Vagina (tissue), 2 donors: ENCODE measurements at places on chromosomes 5 and 9.

DNA sequence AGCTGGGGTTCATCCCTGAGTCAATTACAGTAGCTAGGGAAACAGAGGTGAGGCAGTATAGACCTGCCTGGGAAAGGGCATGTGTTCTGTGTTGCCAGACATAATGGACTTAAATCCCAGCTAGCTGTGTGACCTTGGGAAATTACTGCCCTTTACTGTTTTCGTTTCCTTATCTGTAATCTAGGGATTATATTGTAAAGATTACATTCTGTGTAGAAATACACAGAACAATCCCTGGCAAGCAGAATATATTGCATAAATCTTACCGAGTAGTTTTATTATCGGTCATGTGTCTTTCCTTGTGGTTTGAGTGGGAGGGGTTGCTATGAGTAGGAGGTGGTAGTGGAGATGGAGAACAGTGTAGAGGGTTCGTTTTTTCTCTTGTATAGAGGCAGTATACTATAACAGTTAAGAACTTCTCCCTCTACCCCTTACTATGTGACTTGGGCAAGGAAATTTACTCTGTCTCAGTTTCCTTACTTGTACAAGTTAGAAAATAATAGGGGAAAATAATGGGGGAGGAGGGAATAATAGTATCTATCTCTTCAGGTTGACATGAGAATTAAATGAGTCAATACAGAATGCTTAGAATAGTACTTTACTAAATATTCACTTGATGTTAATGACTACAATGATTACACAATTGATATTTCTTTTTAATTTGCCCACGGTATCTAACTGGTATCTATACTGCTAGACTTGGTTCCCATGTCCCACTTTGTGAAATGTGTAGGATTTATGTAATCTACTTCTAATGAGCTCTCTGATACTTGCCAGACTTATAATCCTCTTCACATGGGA lies 7.1 kb upstream of the DMXL1 start:
- no peak for DNase-seq

DNA sequence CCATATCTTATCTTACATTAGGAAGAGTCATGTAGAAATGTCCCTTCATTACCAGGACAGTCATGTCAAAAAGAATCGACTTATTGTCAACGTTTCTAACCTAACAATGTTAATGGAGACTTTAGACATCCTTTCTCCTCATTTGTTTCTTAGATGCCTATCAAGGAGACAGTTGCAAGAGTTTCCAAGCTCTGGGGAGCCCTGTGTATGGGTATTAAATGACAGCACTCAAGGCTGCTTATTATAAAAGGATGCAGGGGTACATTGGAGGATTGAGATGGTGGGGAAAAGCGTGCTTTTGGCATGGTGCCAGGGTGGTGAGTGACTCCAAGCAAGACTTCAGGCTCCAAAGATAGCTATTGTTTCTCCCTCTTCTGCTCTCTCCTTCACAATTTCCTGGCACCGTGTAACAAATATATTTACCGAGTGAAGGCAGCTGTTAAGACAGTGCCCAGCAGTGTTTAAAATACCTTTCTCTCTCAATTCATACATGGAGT lies 461.3 kb upstream of the CLINT1 start:
- no peak for DNase-seq

GRCh38 chr5:75368391-75368790 lies 31.4 kb downstream of the HMGCR start:
- no peak for DNase-seq

DNA sequence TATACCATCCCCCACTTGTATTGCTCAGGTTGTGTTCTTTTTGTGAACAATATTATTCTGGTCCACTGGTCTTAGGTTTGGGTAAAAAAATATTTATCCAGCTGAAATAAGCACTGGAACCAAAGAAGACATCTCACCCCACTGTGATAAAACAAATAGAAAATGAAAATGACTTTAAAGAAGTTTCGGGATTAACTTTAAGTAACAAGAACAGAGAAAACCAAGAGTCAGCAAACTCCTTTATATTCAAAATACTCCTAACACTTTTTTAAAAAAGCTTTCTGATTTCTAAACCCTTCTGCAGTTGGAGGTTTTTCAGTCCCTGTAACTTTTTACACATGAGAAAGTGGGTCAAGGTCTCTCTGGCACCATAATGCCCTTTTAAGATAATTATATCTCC lies 273.9 kb upstream of the CDH10 start:
- DNase-seq = no peak

GRCh38 chr5:15374886-15375285 lies 125.1 kb upstream of the FBXL7 start:
- no peak for DNase-seq

GRCh38 chr9:78073722-78074121 lies 42.1 kb upstream of the GNAQ start:
- DNase-seq = no peak

GRCh38 chr5:138942066-138942465 lies 66.9 kb upstream of the LRRTM2 start:
- DNase-seq = no peak

DNA sequence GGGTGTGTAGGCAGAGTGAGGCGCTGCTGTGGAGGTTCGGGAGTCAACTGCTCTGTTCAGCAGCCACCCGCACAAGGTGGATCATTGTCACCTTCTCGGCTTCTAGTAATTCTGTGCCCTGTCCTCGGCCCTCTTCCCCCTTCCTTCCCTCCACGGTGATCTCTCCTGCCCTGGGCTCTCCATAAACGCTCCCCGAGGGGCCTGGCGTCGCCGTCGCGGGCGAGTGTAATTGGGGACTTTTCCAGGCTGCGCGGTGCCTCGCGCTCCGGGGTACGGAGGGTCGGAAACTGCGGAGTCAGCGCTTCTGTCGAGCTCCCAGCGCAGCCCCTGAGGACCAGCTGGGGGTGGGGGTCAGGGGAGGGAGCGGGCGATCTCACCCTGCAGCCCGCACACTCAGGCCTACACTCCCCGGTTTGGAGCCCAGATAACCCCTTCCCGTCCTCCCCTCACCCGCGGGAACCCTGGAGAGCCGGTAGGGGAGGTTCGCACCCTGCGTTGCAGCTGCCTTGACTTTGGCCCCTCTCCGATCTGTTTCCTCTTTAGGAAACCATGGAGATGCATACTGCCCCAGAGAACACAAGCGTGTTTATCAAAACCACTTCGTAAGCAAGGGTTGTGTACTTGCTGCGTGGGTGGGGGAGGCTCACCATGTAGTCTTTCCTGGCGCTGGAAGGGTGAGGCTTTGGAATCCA lies 188.3 kb upstream of the ZNF618 start:
- no peak for DNase-seq

DNA sequence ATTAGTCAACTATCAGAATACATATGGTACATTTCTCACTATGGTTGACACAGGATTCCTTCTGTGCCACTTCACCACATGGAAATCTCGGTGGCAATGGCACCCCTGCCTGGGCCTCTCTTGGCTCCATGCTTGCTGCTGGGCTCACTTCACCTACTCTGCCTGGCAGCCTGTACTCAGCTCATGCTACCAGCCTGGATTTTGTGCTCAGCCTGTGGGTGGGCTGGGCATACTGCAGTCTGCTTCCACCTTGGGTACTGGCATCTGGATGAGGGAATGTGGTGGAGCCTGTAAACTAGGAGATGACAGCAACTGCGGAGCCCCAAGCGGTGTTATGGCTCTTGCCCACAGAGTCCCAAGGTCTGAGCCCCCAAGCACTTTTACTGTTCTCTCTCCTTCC lies 604.1 kb downstream of the MTRR start:
- no peak for DNase-seq

DNA sequence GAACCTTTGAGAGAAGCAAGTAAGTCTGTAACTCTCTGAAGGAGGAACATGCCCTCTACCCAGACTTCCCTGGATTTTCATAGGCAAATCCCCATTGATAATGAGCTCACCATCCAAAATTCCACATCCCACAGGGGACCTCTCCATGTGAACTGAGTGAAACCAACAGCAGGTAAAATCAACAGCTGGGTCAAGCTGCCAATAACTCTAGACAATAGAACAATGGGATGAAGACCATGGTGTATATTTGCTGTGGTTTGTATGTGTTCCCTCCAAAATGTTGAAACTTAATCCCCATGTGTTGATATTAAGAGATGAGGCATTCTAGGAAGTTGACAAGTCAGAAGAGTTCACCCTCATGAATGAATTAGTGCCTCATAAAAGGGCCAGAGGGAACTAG lies 110.2 kb upstream of the MYO10 start:
- no peak for DNase-seq

DNA sequence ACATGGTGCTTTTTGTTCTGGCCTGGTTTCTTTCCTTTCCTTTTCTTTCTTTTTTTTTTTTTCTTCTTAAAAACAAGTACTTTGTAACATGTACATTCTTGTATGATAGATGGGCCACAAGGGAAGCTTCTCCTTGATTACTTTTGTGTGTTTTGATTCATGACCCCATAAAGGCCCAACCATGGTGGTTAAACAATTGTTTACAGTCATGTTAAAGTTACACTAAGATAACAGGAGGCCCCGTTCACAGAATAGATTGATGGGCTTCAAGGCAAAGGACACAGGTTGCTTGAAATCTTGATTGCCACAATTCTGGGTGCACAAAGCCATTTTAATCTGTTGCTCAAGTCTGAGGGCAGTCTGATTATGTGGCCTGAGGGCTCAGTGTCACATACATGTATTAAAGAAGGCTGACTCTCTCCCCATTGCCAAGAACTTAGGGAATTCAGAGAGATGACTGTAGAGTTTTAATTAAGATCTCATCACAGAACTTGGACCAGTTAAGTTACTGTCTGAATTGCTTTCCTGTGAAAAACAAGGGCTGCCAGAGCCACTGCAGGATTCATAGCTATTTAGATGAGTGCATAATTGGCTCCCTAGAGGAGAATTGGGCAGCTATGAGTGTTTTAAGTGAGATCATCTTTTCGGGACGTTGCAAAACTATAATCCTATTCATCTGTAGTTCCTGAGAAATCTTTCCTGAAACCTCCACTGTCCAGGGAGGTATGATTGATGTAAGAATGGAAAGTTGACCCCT lies 163.4 kb downstream of the TLE4 start:
- DNase-seq = no peak

DNA sequence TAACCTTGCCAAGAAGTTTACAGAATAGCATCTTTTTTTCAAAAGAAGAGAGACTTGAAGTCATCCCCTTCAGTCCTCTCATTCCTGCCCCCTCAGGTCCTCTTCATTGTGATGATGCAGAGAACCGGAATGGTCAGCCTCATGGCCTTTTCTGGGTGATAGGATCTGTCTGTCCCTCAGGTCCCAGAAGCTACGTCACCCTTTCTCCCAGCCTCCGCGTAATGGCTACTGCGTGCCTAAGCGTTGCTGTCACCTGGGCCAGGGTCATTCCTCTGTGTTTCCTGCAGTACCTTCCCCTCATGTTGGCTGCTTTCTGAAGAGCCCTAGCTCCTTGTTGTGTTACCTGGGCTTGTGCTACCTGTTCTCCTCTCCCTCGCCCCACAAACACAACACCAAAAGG lies 4.7 kb downstream of the PIK3R1 start:
- no peak for DNase-seq

GRCh38 chr5:139699351-139699750 lies 51.2 kb downstream of the CXXC5 start:
- DNase-seq = no peak

GRCh38 chr9:76891874-76892273 lies 14.0 kb downstream of the PRUNE2 start:
- DNase-seq = no peak

DNA sequence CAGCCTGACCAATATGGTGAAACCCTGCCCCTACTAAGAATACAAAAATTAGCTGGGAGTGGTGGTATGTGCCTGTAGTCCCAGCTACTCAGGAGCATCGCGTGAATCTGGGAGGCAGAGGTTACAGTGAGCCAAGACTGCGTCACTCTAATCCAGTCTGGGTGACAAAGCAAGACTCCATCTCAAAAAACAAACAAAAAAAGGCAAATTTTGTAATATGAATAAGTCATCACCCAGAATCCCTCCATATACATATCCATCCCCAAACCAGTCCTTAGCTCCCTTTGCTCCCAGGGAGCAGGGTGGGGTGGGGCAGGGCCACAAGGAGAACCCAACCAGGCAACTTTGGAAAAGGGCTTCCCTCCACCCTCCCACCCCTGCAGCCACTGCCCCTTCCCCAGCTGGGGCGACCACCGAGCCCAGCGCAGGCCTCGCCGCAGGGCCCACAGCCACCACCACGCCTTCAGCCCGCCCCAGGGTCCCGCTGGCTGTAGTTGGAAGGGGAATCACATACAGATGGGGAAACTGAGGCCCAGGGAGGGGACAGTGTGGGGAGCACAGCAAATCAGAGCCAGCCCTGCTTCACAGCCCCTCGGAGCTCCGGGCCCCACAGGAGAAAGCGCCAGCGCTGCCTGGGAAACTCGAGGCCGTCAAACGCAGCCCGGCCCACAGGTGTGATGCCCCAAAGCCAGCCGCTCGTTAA lies 7.8 kb downstream of the NOTCH1 start:
- DNase-seq = no peak

- DNase-seq = no peak
Observed at GRCh38 chr9:136668983-136669790, 6.5 kb downstream of the EGFL7 start.
